ENCODE measurements at places on chromosomes 12 and 14.

DNA sequence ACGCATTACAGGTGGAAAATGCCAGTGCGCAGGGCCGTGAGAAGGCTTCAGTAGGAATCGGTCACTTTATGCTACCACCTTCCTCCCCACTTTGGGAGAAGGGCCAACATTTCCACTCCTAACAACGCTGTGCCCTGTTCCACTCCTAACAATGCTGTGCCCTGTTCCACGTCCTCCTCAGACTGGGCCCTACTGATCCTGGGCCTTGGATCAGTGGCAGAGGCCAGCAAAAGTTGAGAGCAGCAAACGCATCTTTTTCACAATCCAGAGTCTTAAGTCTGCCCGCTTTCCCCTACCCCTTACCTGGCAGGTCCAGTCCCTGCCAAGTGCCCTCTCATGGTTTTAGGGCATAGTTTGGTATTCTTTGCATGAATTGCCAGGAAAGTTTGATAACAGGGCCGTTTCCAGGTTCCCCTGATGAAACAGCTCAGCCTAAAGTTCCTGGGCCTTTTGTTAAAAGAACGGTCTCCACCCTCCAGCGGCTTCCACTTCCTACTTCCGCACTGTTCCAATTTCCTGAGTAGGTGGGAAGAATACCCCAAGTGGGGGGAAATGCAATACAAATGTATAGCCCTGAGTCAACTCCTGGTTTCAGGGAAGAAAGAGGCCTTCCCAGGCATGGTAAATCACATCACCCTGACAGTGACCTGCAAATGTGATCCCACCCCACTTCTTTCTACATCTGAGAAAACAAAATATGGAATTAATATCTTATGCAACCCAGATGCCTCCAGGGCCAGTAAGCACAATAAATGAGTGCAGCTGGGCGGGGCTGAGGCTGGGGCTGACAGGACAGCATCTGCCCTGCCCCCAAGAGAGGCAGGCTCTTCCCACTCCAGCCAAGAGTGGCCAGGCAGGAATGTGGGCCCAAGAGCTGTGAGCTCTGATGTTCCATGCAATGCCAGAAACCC, 15.0 kb downstream of the KCTD10 start:
- no peak for DNase-seq

- DNase-seq, result no peak
These were observed 45.0 kb downstream of the SMOC1 start for GRCh38 chr14:69924201-69924600.

GRCh38 chr12:3805077-3805476, 52.2 kb upstream of the CRACR2A start:
- no peak for DNase-seq

GRCh38 chr12:82694970-82695369, 8.3 kb downstream of the TMTC2 start:
- no peak for DNase-seq

- DNase-seq, result no peak
These were observed 137.9 kb downstream of the TTC8 start for GRCh38 chr14:88962356-88962755.

GRCh38 chr12:95625012-95625411, 73.7 kb upstream of the USP44 start:
- no peak for DNase-seq

GRCh38 chr12:94640134-94640928, 10.0 kb downstream of the TMCC3 start:
- no peak for DNase-seq

DNA sequence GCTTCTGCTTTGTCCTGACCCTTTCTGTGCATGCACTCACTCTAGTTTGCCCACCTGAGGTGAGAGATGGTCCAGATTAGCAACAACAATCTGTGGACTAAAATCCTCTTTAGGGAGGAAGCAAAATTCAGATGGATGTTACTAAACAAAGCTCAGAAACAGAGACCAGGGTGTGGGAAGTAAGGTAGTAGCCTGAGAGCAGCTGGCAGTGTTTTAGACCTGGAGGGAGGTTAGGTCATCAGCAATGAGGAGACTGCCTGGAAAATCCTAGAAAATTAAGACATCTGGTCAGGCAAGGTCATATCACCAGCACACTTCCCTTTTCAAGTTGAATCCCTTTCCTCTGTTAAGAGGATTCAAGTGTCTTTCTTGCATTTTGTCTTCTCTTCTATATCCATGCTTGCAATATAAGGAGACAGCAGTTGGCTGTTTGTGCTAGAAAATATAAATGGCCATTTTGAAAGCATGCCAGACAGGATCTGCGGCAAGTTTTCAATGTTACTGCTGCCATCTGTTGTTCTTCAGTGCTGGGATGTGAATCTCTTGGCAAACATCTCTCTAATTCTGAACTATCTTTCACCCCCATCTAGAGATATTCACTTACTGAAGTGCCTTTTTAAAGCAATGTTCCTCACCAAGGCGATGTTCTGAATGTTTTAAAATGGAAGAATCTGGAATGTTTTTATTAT, 266.4 kb downstream of the NAV3 start:
- DNase-seq, result no peak

DNA sequence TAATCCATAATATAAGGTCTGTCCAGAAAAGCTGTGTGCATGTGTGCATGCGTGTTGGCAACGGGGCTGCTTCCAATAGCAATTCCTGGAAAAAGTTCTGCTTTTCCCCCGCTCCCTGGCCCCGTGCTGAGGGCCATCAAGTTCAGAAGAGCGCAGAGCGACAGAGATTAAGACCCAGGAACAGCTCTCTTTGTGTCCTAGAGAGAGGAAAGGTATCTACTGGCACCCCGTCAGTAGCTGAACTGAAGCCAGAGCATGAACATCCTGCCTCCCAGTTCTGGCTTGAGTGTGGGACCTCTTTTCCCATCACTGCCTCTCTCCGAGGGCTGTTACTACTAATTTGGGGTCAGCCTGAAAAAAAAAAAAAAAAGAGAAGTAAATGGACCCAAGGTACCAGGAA, 15.5 kb downstream of the HDAC7 start:
- DNase-seq, result no peak

- DNase-seq, result no peak
These were observed 8.1 kb downstream of the GLT1D1 start for GRCh38 chr12:128861226-128862016.

- no peak for DNase-seq
These were observed 14.7 kb downstream of the PLEKHG6 start for GRCh38 chr12:6324936-6325750.

DNA sequence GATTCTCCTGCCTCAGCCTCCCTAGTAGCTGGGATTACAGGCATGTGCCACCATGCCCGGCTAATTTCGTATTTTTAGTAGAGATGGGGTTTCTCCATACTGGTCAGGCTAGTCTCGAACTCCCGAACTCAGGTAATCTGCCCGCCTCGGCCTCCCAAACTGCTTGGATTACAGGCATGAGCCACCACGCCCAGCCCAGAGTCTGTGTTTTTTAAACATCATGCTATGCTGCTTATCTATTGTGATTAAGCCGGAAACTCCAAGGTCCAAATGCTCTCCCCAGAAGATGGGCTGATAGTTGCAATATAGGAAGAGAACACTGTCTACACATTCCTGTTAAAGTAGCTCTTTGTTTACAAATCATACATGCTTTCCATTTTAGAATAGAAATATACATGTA, 30.5 kb upstream of the MAX start:
- no peak for DNase-seq

DNA sequence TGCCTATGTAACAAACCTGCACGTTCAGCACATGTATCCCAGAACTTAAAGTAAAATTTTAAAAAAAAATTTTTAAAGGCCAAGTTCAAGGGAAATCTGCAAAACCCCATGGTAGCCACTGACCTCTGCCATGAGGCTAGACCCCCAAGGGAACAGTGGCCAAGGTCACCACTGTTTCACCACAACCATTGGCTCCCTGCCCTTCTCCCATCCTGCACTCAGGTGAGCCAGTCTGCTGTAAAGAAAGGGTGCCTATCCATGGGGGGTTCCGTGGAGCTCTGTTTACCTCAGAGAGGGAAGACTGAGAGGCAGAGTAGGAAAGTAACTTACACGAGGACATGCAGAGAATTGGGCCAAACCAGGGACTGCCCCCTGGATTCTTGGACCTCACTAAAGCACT, 38.6 kb downstream of the VWF start:
- DNase-seq, result no peak

- DNase-seq, result no peak
These were observed 28.8 kb downstream of the KCTD10 start for GRCh38 chr12:109448272-109448671.

DNA sequence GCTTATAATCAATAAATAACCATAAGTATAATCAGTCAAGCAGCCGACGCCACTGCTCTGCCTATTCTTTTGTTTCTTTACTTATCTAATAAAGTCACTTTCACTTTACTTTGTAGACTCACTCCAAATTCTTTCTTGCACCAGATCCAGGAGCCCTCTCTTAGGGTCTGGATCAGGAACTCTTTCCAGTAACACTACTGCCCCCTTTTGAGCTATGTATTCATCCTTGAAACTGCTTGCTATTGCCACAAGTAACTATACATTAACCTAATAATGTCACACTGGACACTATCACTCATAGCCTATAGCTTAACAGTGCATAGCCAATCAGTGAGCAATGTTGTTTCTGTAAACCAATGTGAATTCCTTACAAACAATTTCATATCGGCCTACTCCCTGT, 2.8 kb upstream of the NID2 start:
- DNase-seq, result no peak

- DNase-seq, result no peak
These were observed 39.0 kb upstream of the REP15 start for GRCh38 chr12:27657296-27657695.

DNA sequence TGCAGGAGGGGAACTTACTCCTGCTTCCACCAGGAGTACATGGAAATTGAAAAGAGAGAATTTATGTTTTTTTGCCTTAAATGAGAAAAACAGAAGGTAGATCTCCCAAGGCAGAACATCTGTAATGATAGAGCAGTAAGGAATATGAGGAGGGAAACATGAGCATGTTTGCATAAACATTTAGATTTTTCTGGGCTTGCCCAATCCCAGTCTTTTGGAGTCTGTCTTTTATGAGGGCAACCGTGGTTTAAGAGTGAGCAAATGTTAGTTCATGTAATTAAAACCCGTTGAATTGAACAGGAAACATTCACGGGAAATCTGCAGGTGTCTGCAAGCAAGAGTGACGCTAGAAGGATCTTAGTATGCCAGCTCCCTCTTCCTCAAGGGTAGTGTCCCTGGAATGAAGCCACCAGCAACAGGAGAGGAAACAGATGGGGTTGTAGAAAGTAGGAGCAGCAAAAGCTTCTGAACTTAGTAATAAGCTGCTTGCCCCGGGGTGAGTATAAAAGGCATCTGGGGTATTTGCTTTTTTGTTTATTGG, 79.3 kb downstream of the ARF6 start:
- no peak for DNase-seq

GRCh38 chr14:80395031-80395430, 183.7 kb upstream of the DIO2 start:
- no peak for DNase-seq

- DNase-seq, result no peak
These were observed 5.6 kb downstream of the CHFR start for GRCh38 chr12:132881818-132882217.

- DNase-seq, result peak; percentile 44
These were observed 23.8 kb upstream of the LRTM2 start for GRCh38 chr12:1796515-1797010.

DNA sequence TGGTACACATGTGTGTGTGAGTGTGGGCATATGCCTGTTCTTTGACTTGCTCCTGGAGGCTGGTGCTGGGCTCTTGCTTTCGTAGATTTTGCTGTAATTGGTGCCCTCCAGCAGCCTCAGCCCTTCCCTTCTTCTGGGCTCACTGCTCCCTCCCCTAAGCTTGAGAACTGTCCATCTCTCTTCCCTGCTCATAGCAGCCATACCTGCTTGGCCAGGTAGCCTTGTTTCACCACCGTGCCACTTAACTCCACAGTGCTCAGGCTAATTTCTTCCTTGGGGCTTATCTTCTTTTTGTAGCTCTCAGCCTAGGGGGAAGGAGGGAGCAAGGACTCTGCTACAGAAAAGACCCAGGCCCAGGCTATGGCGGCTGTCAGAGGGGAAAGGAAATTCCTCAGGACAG, 19.8 kb downstream of the PLEK2 start:
- no peak for DNase-seq

DNA sequence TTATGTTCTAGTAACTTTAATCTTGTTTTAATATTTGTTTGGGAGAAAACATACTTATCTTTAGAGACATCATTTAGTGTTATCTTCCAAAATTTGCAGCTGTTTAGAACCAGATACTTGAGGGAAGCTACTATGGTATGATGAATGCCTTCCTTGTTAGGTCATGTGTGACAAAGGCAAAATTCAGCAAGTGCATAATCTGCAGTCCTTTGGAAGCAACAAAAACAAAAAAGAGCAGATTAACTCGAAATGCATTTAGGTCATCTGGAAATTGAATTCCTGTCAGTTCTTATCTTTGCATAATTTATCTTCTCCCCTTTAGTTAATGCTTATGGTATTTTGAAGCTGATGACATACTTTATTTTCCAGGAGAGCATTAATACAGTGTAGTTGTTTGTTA, 3.5 kb downstream of the FBXO34 start:
- no peak for DNase-seq

GRCh38 chr12:67774983-67775587, 126.5 kb downstream of the DYRK2 start:
- no peak for DNase-seq

DNA sequence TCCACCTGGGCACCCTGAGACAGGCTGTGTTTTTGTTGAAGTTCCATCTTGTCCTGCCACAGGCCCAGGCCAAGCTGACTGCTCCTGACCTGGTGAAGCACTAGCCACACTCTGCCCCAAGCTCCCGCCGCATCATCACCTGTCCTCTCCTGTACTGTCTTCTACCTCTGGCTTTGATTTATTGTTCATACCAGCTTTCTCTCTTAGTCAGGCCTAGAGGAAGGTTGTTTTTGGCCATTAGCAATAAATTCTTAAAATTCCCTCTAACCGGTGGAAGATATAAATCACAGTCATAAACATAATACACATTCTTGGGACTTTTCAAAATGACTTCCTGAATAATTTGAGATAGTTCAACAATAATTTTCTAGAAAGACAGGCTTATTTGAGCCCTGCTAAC, 169.4 kb downstream of the DAD1 start:
- DNase-seq, result no peak
